ENCODE measurements at places on chromosomes 16 and 17.
A peak's percentile ranks its signal among the peaks of the same experiment; 100 is the strongest.

- H3K4me1 ChIP-seq = no peaks in the 10 kb centered on the region
- H3K4me3 ChIP-seq = no peak overlapping the region
- H3K27me3 ChIP-seq = no peaks in the 10 kb centered on the region
- peak overlapping the region; percentile 29 for H3K27ac ChIP-seq
- DNase-seq = peak; percentile 56
- no peaks in the 10 kb centered on the region for H3K36me3 ChIP-seq
These were observed 2.3 kb upstream of the UBALD2 start for GRCh38 chr17:76262732-76263344.

DNA sequence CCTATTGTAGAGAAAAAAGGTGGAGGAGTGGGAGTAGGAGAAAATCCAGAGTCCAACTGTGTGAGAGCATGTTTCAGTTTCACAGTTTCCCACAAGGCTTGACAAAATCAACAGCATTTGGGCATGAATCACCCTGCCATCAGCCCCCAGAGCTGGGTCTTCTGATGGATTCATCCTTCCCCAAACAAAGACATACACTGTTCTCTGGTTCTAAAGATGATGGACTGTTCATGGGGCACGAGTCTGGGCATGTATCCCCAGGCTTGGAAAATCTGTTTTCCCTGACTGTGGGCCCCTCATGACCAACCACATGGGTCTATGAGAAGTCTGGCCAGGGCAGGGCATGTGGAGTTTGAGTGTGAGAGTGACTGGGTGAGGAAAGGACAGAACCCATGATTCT lies 210.4 kb upstream of the IRX5 start:
- no peaks in the 10 kb centered on the region for H3K36me3 ChIP-seq
- no peak for DNase-seq
- H3K27ac ChIP-seq = no peak overlapping the region
- H3K27me3 ChIP-seq = no peaks in the 10 kb centered on the region
- H3K4me3 ChIP-seq = no peak overlapping the region
- no peaks in the 10 kb centered on the region for H3K4me1 ChIP-seq

- H3K27ac ChIP-seq = no peak overlapping the region
- no peak overlapping the region for H3K4me3 ChIP-seq
- no peaks in the 10 kb centered on the region for H3K36me3 ChIP-seq
- no peak for DNase-seq
- no peaks in the 10 kb centered on the region for H3K4me1 ChIP-seq
These were observed 290.5 kb upstream of the FOXF1 start for GRCh38 chr16:86219655-86220445.

DNA sequence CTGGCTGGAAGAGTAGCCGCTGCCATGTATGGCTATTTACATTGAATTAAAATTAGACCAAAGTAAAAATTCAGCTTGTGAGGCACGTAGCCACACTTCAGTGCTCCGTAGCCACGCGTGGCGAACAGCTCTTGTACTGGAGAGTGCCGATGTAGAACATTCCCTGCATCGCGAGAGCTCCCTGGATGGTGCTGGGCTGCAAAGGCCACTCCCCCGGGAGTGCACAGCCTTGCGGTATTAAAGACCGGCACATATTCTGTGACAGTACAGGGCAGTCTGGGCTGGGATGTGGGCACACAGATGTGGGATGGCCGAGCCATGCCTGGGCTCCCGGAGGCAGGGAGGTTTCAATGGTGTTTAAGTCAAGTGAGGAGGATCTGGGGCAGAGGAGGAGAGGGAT lies 102.2 kb downstream of the CMIP start:
- peaks cover 2% of the 10 kb centered on the region for H3K4me1 ChIP-seq
- no peak for DNase-seq
- H3K27ac ChIP-seq = no peak overlapping the region
- H3K4me3 ChIP-seq = no peak overlapping the region

GRCh38 chr16:81668243-81669097 lies 110.6 kb upstream of the PLCG2 start:
- H3K4me1 ChIP-seq = no peaks in the 10 kb centered on the region
- H3K27ac ChIP-seq = no peak overlapping the region
- no peak overlapping the region for H3K4me3 ChIP-seq
- peaks cover 12% of the 10 kb centered on the region for H3K36me3 ChIP-seq

DNA sequence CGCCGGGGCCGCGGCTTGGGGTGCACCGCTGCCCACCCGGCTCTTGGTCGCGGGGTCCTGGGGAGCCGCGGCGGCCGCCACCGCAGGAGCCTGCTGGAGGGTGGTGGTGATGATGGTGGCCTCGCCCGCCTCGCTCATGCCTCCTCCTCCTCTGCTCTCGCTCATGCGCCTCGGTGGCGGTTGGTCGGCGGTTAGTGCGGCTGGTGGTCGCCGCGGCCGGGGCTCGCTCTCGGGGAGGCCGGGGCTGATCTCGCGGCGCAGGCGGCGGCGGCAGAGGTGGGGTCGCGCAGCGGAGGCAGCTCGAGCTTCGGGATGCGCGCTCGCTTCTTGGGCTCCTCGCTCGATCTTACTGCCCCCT lies 41.6 kb downstream of the AHSP start:
- no peak overlapping the region for H3K27ac ChIP-seq
- H3K36me3 ChIP-seq = no peaks in the 10 kb centered on the region
- no peaks in the 10 kb centered on the region for H3K4me1 ChIP-seq
- no peak for DNase-seq
- peaks cover 30% of the 10 kb centered on the region for H3K27me3 ChIP-seq

GRCh38 chr17:47301161-47301560 lies 22.6 kb upstream of the EFCAB13 start:
- no peaks in the 10 kb centered on the region for H3K27me3 ChIP-seq
- H3K4me3 ChIP-seq = no peak overlapping the region
- no peaks in the 10 kb centered on the region for H3K4me1 ChIP-seq

- H3K4me3 ChIP-seq = no peak overlapping the region
- peak overlapping the region; percentile 96 for H3K27ac ChIP-seq
- H3K4me1 ChIP-seq = peaks cover 30% of the 10 kb centered on the region
- H3K36me3 ChIP-seq = no peaks in the 10 kb centered on the region
These were observed 4.6 kb upstream of the ZFHX3 start for GRCh38 chr16:73052576-73052975.

GRCh38 chr17:2563543-2563942 lies 29.9 kb upstream of the PAFAH1B1 start:
- H3K4me3 ChIP-seq = no peak overlapping the region
- DNase-seq = no peak
- H3K27me3 ChIP-seq = no peaks in the 10 kb centered on the region

GRCh38 chr16:30535106-30535776 lies 583 bp upstream of the ZNF747 start:
- no peaks in the 10 kb centered on the region for H3K27me3 ChIP-seq
- H3K4me1 ChIP-seq = no peaks in the 10 kb centered on the region
- H3K36me3 ChIP-seq = no peaks in the 10 kb centered on the region
- DNase-seq = no peak
- peak overlapping the region; percentile 87 for H3K4me3 ChIP-seq

DNA sequence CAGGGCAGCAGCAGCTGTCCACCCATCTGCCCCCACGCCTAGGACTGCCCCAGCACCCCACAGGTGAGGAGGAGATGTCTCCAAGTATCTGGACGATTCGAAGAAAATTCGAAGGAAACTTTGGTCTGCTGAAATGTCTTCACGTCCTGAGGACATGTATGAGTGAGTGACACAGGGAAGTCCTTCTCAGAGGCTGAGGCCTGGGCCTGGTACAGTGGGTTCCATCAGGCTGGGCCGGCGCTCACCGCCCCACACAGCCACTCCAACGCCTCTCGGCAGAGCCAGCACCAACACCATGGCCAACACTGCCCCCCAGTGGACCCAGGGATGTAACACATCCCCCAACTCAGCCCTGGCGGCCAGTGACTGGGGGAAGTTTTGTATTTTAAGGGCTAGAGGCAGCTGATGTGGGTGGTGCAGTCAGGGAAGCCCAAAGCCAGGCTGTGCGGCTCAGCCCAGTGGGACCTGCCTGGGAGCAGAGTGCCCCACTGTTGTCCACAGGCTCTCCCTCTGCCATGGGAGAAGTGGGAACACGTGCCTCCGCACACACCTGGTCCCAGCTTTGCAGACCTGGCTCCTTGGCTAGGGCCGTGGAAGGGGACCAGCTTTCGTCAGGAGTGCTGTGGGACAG lies 55.8 kb upstream of the FASN start:
- H3K27me3 ChIP-seq = no peaks in the 10 kb centered on the region
- H3K36me3 ChIP-seq = no peaks in the 10 kb centered on the region
- peaks cover 26% of the 10 kb centered on the region for H3K4me1 ChIP-seq
- H3K27ac ChIP-seq = no peak overlapping the region

DNA sequence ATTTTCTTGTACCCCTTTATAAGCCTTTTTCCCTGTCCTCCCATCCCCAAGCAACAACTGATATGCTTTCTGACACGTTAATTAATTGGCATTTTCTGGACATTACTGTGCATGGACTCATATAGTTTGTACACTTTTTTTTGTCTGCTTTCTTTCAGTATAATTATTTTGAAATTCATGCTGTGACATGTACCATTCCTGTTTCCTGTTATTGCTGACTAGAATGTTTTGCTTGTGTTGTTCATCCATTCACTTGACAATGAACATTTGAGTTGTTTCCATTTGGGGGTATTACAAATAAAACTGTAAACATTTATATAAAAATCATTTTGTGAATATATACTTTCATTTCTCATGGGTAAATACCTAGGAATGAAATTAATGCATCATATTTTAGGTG lies 50.6 kb downstream of the RBBP6 start:
- no peak overlapping the region for H3K4me3 ChIP-seq
- H3K27ac ChIP-seq = no peak overlapping the region
- H3K4me1 ChIP-seq = no peaks in the 10 kb centered on the region
- no peaks in the 10 kb centered on the region for H3K36me3 ChIP-seq

DNA sequence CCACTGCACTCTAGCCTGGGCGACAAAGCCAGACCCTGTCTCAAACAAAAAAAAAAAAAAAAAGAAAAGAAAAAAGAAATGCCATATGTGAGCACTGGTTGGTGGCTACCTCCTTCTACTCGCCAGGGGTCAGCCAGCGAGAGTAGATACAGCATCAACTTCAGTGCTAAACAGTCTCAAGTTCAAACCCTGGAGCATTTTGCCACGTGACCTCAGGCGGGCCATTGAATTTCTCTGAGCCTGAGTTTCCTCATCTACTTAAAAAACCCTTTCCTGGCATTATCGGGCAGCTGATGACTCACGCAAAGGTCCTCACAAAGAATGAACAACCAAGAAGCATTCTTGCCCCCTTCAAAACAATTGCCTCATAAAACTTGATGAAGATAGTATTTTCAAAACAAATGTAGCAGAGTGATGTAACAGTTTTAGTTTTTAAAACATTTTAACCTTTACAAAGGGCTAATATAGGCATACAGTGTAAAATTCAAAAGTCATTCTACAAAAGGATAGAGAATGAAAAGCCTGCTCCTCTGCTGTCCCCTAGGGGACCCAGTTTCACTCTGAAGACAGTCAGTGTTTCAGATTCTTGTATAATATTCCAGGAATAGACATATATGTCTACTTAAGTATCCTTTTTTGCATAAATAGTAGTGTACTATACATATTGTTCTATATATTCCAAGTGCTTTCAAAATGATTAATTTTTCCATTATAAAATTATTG lies 28.4 kb downstream of the DNAH2 start:
- H3K4me3 ChIP-seq = no peak overlapping the region
- H3K36me3 ChIP-seq = no peaks in the 10 kb centered on the region
- H3K27me3 ChIP-seq = no peaks in the 10 kb centered on the region
- no peak for DNase-seq

GRCh38 chr16:88991813-88992350 lies 14.9 kb upstream of the CBFA2T3 start:
- no peaks in the 10 kb centered on the region for H3K4me1 ChIP-seq
- no peaks in the 10 kb centered on the region for H3K27me3 ChIP-seq
- H3K36me3 ChIP-seq = no peaks in the 10 kb centered on the region

- no peaks in the 10 kb centered on the region for H3K27me3 ChIP-seq
- H3K36me3 ChIP-seq = no peaks in the 10 kb centered on the region
- no peak for DNase-seq
- no peaks in the 10 kb centered on the region for H3K4me1 ChIP-seq
- no peak overlapping the region for H3K4me3 ChIP-seq
These were observed 67.0 kb downstream of the CLEC16A start for GRCh38 chr16:11011326-11011725.

DNA sequence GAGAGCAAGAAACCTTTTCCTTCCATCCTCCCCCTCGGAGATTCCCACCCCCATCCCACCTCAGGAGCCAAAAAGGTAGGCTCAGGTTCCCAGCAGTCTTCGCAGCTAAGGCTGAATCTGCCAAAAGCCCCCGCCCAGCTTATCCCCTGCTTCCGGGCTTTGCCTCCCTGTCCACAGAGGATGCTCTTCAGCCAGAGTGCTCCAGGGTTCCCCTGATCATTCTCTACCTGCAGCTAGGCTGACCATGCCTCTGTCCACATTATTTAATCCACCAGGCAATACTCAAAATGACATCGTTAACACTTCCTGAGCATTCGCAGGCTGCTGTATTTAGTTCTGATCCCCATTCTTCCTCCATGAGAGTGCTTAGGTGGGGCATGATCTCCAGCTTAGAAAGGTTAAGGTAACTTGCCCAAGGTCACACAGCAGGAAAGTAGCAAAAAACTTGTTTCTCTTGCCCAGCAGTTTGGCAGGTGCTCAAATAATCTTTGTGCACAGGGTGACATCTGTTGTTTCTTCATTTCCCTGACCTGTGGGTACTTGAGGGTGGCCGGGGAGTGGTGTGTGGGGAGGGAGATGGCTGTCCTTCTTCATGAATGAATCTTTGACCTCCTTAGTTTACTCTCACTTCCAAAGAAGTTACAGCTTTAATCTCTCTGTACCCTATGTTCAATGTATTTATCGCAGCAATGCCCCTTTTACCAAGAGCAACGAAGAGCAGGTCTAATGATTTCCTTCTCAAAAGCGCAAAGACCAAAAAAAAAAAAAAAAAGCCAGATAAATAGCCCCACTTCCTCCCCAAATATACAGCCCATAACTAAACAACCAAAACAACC lies 848 bp upstream of the TBKBP1 start:
- H3K4me3 ChIP-seq = peak overlapping the region; percentile 68
- DNase-seq = no peak
